ENCODE measurements at places on chromosomes 3 and 15.

GRCh38 chr15:73079565-73079964 is 27.3 kb downstream of the NEO1 start:
- DNase-seq, result no peak

DNA sequence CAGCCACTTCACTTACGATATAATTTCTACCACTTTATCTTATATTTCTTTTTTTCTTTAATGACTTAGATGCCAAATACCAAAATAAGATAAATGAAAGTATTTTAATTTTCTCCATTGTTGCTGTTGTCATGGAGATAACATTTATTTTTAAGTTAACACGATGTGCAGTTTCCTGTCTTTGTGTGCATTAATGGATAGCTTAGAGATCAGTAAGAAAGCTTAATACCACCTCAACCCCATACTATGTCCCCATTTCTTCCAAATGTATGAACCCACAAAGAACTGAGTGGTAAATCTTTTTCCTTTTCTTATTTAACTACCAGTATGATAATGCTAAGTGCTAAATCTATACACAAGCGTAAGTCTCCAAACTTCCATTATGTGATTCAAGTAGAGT is 17.1 kb downstream of the PCNP start:
- DNase-seq, result no peak

DNA sequence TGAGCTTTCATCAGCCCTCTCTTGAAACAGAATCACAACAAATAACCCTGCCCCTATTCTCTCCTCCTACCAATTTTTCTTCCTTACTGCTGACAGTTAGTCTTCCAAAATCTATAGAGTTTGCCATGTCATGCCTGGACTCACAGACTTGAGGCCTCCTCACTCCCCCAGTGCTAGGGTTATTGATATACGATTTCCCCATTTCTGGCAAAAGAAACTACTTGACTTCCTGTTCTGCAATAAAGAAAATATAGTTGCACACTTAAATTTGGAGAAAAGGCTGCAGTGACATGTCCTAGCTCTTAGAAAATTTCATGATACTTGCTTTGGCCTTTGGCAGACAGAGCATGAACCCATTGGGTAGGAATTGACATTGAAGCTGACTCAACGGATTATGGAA is 75.9 kb downstream of the CYP19A1 start:
- no peak for DNase-seq

GRCh38 chr3:157142315-157142714 is 17.6 kb downstream of the CCNL1 start:
- DNase-seq, result no peak

DNA sequence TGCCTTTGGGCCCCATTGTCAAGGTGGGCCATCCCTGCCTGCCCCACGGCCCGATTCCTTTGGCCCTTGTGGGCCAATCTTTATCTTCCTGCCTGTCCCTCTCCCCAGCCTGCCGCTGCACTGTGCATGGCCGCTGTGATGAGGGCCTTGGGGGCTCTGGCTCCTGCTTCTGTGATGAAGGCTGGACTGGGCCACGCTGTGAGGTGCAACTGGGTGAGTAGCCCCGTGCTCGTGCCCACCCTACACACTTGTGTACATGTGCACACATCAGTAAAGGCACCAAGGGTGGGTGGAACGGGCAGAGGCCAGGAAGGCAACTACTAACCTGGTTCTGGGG is 12.2 kb downstream of the NT5DC2 start:
- DNase-seq, result no peak

- no peak for DNase-seq
Measured at GRCh38 chr3:150450916-150451315, 42.8 kb downstream of the TSC22D2 start.

- DNase-seq, result no peak
Measured at GRCh38 chr3:187987187-187987586, 166.8 kb upstream of the LPP start.

Data from stromal cell of bone marrow (primary cell).